ENCODE measurements at places on chromosomes 2 and 18.

- peak; percentile 67 for DNase-seq
These were observed 1.1 kb downstream of the MAP3K20 start for GRCh38 chr2:173076581-173077345.

DNA sequence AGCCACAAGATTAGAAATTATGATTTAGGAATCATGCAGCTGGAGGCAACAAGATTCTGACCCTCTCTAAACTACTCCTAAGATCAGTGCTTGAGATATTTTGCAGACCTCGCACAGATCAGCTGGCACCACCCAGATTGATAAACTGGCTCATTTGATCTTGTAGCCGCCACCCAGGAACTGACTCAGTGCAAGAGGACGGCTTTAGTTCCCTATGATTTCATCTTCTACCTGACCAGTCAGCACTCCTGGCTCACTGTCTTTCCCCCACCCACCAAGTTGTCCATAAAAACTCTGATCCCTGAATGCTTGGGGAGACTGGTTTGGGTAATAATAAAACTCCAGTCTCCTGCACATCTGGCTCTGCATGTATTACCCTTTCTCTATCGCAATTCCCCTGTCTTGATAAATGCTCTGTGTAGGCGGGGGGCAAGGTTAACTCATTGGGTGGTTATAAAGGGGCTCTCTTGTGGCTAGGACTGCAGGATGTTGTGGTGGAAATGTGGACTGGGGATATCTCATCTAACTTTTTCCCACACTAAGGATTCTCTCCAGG is 96.1 kb downstream of the ARL6IP6 start:
- no peak for DNase-seq

GRCh38 chr18:26617151-26617554 is 68.8 kb upstream of the KCTD1 start:
- DNase-seq, result peak; percentile 16

DNA sequence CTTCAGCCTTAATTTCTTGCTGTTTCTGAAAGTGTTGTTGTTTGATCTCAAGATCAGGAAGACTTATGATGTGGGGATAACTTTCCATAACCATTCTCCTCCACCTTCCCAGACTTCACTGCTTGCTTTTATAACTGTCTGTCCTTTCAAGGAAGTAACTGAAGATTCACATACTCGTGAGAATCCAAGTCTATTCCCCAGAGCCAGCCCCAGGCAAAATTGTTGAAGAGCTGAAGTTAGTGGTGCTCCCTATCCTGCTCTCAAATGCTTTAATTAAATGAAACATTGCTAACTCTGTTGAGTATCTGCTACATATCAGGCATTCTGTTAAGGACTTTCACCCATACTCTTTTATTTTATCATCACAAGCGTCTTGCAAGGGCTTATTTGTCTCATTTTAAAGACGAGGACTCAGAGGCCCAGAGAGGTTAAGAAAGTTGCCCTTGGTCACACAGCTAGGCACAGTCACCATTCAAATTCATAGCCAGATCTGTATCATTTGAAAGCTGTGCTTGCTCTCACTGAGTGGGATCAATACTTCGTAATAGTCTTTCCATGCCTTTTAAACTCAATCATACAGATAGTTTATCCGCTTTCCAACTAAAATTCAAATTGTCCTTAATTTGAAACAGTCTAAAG is 189.8 kb upstream of the TCF4 start:
- peak; percentile 35 for DNase-seq

DNA sequence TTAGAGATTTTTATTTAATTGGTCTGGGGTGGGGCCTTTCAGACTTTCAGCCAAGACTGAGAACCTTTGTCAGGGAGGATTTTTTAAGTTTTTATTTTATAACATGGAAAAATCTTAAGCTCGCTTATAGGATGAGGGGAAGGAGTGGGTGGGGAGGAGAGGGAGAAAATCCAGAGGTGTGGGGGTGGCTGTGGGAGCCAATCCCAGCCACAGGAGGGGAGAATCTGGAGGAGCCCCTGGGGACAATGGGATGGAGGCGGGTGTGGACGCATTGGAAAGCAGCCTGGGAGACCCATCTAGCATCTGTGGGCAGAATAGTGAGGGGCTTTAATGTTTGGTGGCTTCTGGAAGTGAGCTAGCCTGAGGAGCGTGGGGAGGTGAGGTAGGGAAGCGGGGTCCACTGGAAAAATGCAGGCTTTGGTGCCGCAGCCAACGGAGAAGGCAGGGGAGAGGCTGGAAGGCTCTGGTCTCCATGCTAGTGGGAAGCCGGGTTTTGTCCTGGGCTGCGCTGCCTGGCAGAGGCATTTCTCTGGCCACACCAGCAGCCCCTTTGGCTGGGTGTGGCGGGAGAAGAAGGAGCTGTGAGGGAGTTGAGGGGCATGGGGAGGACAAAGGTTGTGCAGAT is 11.5 kb upstream of the INPP5D start:
- DNase-seq, result no peak

GRCh38 chr2:17736989-17737388 is 16.6 kb downstream of the SMC6 start:
- no peak for DNase-seq

- DNase-seq, result no peak
These were observed 196.4 kb upstream of the ACVR2A start for GRCh38 chr2:147648471-147648870.

GRCh38 chr2:199322151-199322550 is 135.6 kb downstream of the SATB2 start:
- no peak for DNase-seq

GRCh38 chr18:12857991-12858544 is 26.0 kb downstream of the PTPN2 start:
- no peak for DNase-seq

- no peak for DNase-seq
These were observed 277.0 kb upstream of the ZEB2 start for GRCh38 chr2:144796936-144797335.

GRCh38 chr18:23710946-23711345 is 21.7 kb downstream of the LAMA3 start:
- DNase-seq, result no peak
